ENCODE measurements at places on chromosomes 4 and X.

GRCh38 chrX:38583181-38583580, 21.8 kb downstream of the TSPAN7 start:
- DNase-seq = no peak

DNA sequence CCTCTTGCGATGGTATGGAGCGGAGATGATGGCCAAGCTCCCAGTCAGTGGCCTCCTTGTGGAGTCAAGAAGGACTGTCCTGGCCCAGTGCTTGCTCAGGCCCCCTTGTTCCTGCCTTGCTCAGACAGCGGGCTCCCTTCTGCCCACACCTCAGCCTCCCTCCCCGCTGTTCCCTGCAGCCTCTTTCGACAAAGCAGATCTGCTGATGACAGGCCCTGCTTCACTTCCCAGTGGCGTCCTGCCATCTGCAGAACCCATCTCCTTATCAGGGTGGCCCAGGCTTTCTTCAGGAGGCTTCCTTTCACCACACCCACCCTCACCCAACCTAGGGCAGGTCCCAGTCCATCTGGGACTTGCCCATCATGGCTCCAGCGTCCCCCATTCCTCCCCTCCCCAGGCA, 80.0 kb downstream of the CLDN34 start:
- DNase-seq = no peak

- no peak for DNase-seq
These were observed 241.1 kb upstream of the TET2 start for GRCh38 chr4:104905546-104905945.

DNA sequence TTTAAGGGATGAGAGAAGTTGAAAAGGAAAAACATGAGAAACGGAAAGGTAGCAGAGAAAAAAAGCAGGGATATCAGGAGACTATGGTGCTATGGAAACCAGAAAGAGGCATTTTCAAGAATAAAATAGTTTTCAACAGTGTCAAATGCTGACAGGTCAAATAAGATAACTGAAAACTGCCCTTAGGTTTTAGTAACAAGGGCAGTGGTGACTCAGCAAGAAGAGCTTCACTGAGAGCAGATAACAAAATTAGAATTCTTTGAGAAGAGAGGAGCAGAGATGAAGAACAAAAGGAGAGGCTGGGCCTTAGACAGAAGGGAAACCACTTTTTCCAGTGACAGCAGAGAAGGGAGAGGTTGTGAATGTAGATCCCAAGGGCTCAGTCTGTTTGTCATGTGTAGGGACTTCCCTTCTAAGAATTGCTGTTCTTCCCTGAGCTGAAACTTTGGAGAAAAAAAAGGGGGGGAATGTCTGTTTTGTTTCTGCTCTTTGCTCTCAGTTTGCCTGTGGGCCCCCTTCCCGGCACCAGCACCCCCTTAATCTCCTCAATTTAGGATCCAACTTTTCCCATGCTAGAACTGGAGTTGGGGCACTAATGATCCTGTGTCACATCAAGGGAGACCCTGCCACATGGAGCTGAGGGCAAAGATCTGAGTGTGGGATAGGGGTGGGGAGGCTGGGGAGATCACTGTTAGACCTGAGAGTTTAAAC, 26.8 kb upstream of the MAGEA10 start:
- no peak for DNase-seq

DNA sequence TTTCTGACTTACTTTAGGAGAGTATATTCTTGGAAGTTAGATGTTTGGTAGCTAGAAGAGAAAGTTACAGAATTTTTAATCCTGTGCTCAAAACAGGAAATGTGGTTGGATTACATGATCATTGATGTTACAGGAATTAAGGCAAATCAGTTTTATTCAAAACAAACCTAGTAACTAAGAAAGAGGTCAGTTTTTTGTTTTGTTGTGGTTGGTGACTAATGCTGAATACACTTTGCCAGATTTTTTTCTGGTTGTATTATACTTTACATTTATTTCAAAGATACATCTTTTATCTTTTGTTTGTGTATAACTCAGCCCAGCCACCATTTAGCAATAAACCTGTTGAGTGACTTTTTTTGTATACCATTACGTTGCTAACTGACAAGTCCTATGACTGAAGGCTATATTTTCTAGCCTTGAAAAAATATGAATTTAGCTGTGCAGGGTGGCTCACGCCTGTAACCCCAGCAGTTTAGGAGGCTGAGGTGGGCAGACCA, 116.7 kb downstream of the KLHL8 start:
- DNase-seq = peak; percentile 86

DNA sequence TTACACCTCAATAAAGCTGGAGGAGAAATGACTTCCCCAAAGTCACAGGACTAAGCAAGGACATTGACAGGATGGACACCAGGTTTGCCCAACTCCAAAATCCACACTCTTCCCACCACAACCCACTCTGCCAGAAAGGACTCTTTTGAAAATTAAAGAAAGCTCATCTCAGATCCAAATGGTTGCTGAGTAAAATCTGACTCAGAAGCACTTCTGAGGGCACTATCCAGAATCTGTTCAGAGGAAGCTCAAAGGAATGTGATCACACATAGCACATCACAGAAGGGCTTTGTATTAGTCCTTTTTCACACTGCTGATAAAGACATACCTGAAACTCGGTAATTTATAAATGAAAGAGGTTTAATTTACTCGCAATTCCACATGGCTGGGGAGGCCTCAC, 155.5 kb downstream of the RAB28 start:
- no peak for DNase-seq

DNA sequence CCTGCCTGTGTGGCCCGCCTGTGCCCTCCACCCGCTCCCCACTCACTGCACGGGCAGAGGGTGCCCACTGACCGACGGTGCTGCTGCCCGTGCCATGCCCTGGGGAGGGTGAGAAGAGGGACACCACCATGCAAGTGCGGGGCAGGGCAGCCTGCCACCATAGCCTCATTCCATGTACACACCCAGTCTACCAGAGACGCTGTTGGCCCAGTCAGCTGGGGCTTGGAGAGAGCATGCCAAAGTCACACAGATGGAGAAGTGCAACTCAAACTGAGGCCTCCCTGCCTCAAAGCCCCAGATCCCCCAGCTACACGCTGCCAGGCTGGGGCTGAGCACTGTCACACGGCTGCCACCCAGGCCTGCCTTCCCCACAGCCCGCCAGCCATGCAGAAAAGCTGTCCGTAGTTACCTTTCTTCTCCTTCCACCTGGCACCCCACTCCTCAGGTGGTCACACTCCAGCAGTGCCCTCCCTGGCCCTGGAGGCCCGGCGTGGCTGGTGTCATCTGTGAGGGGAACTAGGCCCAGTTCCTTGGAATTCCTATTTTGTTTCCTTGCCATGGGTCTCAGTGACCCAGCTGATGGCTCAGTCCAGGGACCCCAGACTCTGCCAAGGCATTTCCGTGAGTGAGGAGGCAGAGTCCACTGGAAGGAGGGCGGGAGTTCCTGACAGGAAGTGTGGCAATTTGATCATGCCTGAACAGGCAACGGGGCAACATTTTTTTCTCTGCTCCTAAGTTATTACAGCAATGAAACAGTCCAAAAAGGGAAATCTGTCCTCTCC, at the start of gene SLC2A9:
Gene SLC2A9 (minus strand): TSS at position 627 of the 782 bp plus-strand sequence. CDS start 68 bp downstream, at position 559.
- DNase-seq = peak; percentile 67

DNA sequence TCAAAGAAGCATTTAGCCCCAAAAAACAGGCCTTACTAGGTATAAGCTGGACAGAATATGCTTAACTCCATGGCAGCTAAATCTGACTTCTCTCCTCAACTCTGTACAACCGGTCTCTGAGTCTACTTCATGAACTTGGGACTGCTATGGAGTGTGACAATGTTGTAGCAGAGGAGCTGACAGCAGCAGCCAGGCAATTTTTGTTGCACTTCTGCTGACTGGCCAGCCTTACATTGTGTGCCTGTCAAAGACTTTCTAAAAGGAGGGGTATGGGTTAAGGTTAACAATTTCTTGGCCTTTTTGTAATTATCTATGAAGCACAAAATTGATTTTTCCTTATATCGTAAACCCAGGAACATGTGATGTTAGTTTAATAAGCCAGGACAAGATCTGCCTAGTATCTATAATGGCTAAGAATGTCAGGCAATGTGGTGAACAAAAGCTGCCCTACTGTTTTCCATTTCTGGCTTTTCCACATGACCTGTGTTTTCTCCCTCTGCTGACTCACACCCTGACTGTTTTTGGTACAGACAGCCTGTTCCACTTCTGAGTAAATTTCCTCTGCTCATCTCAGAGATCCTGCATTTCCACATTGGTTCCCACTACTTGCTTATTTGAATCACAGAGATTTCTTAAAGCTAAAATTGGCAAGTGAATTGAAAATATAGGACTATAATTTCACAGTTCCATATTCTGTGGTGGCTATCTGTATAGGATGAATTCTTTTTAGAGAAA, 9.3 kb downstream of the NOX1 start:
- DNase-seq = no peak

- peak; percentile 9 for DNase-seq
These were observed 183.7 kb downstream of the SPATA18 start for GRCh38 chr4:52234561-52235440.

- DNase-seq = no peak
These were observed 268.8 kb upstream of the SMIM31 start for GRCh38 chr4:164485136-164485535.

GRCh38 chr4:99863804-99864203, 30.4 kb downstream of the LAMTOR3 start:
- no peak for DNase-seq

DNA sequence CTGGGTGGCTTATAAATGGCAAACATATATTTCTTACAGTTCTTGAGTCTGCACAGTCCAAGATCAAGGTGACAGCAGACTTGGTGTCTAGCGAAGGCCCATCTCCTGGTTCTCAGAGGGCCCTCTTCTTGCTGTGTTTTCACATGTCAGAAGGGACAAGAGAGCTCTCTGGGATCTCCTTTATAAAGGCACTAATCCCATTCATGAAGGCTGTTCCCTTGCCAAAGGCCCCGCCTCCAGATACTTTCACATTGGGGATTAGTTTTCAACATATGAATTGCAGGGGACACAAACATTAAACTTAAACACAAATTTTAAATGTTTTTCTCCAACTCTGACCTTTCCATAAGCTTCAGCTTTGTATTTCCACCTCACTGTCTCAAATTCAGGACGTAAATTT, 1135.0 kb upstream of the TENM3 start:
- DNase-seq = no peak

GRCh38 chr4:25993395-25994185, 79.6 kb downstream of the SMIM20 start:
- no peak for DNase-seq

DNA sequence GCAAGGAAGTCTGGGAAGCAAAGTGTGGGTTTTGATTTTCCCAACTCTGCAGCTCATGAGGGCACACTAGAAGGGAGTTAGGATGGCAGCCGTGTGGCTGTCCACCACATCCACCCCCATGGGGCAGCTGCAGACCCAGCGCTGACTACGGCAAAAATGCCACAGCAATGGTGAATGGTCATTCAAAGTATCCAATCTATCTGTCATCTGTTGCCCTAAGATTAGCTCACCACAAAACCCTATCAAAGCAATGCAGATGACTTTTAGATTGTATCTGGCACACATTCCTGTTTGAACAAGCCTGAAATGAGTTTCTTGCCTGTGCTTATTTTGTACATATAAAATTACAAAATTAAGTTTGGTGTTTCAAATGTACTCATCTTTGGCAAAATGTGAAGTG, 29.7 kb upstream of the HPSE start:
- no peak for DNase-seq

- DNase-seq = no peak
These were observed 277.6 kb downstream of the BCOR start for GRCh38 chrX:39819921-39820849.

GRCh38 chrX:133792198-133792953, 193.0 kb downstream of the GPC3 start:
- peak; percentile 10 for DNase-seq

GRCh38 chrX:96682516-96682915, 2.1 kb upstream of the DIAPH2 start:
- DNase-seq = no peak

DNA sequence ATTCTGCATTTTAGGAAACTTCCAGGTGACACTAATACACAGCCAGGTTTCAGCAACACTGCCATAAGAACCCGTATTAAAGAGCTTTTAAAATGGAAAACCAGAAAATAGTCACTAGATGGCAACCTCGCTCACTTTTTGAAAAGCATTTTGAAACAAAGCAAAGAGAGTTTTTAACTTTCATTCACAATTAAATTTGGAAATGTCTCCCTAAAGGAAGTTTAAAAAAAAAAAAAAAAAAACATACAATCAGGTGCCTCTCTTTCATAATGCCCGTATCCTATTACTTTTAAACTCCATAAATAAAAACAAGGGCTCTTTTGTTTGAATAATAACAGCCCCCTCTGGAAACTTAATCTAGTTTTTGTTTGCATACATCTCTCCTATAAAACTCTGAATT, 20.3 kb downstream of the MEPE start:
- no peak for DNase-seq

DNA sequence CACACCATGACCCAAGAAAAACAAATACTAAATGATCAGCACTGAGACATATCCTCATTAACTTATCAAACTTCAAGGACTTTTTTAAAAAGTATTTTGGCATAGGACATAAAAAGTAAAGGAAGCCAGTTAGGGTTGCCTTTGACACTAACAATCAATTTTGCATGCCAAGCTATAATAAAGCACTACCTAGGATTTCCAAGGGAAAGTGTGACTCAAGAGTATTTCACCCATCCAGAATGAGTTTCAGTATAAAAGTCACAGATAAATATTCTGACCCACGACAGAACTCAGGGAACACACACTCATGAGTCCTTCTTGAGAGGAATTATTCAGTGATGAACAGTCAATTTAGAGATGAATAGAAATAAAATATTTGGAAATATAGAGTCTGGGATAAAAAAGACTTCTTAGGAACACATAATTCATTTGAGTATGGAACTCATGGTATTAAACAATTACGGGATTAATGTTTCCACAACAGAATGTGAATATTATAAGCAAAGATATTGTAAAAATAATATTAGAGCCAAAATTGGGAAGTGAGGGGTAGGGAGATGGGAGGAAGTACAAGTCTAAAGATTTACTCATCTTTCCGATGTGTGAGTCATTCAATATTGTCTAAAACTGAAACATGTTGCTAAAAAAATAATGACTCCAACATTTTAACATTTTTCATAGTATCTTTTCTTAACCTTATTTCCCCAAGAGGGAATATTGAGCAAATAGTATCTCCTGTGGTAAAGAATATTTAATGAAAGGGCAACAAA, 143.5 kb upstream of the LNX1 start:
- peak; percentile 45 for DNase-seq

DNA sequence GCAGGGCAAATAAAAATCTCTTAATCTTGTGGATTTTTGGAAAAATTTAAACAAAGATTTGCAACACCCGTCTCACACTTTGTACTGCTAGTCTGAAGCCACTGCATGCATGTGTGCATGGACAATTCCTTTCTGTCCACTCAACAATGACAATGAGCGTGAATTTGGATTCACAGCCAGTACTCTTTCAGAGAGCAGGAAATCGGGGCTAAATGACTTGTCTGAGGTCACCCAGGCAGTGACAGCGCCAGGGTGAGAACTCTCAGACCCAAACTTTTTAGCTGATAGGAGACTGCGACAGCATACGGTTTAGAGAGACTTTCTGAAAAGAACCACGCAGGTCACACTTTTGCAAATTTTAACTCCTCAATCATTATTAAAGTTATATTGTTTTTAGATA, 90.9 kb downstream of the ZNF827 start:
- DNase-seq = no peak

DNA sequence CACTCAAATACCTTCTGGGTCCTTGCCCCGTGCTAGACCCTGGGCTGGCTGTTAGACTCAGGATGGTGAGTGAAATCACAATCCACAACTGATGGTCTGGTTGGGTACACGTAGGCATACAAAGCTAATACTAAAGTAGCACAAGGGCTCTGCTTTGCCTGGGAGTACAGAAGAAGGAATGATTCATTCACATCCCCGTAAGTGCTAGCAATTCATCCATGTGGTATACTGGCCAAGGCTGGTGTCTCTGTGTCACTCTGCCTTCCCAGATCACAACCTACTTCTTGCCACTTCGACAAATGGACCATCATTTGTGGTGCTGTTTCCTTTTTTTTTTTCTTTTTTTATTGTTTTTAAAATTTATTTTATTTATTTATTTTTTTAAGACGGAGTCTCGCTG, 19.7 kb upstream of the RBM47 start:
- no peak for DNase-seq
